ENCODE measurements at places on chromosomes 3 and 15.

DNA sequence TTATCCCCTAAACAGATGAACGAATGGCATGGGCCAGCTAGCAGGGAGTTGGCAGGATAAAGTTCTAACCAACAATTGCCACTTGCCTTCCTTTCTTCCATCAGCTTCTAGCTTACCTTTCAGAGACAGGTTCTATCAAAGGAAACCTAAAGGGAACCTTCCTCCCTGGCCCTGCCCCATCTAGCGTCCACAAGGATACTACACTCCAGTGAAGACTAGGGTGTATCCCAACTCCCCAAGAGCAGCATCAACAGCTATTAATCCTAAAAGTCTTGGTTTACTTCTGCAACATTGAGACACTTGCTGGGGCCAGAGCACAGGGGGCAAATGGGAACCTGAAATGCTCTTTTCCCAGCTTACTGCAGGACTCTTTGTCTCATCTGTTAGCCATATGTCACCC is 37.0 kb upstream of the TMC3 start:
- no peak for DNase-seq

DNA sequence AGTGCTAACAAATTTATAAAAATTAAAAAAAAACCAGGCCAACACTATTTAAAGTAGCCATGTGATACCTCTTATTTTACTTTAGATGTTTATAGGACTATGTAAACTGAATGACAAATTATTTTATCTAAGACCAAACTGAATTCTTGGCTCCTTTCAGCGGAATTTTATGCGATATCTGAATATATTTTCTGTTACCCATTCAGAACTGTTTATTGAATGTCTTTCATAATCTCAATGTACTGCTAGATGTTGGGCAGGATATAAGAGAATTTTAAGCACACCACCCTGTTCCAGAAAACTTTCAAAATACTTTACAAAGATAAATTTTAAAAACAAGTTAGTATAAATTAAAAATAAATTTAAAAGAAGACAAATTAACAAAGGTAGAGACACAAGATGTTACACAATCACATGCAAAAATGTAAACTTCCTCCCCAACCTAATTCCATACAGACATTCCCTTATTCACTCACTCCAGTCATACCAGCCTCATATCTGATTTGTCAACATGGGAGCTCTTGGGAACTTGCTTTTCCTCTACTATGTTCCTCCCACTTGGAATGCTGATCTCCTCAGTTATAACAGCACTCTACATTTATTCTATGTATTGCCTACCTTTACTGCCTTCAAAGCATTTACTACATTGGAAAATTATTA is 154.6 kb upstream of the MBNL1 start:
- DNase-seq: no peak

DNA sequence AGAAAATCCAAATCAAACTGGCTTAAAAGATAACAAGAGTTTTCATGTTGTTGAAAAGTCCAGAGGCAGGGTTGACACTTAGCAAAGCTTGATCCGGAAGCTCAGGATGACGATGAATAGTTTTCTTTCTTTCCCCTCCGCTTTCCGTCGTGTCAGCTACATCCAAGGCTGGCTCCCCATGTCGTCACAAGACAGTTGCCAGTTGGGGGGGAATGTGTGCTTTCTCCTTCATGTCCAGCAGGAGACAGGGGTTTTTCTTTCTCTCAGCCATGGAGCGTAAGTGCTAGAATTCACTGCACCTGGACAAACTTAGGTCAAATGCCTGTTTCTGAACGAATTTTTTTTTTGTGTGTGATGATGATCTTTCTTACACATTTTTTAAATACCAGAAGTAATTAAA is 273.8 kb upstream of the RGMA start:
- no peak for DNase-seq

DNA sequence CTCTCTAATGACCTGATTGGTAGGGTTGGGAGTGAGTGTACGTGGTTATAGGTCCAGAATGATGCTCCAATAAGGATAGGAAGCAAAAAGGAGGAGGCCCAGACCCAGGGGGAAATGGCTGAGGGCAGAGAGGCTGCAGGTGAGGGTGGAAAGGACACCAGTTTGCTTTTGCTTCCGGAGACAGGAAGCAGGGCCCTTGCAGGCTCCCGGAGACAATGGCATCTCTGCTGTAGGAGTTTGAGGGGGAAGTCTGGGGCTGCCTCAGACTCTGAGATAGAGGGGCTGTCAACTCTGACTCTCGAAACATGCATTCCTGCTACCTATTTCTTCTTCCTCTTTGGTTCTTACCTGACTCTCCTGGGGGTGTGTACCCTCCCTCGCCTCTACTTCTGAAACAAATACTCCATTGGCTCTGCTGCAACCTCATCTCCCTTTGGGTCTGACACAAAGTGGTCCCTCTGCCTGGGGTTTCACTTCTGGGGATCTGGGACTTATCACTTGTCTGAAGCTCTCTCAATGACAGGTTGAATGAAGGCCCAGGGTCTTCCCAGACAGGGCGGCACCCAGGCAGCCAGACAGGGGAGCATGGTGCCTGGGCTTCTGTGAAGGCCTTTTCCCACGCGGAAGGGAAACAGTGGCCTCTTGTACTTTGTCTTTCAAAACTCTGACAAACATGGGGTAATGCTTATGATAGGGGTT is 61.5 kb downstream of the CHRD start:
- DNase-seq: no peak

DNA sequence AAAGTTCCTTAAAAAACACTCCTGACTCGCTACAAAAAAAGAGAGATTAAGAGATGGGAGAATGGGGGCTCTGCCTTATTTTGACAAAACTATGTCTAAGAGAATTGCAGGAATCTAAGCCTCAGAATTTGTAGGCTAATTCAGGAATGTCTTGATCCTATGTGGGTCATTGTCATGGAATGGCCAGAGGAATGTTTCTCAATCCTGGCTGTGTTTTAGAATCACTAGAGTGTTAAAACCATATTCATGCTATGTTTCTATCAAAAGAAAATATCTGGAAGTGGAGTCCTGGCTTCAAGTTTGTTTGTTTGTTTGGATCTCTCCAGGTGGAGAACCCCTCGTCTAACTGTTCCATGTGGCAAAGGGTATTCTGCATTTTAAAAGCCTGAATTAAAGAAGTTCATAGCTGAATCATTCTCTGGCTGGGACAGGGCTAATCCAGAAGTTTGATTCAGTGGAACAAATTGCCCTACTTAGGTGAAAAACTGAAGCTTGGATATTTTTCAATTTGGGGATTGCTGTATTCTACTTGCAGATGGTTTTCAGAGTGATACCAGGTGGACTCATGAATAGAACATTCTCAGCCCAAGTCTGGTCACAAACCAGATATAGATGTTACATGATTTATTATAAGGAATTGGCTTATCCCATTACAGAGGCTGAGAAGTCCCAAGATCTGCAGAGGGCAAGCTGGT is 28.2 kb downstream of the GJD2 start:
- no peak for DNase-seq

DNA sequence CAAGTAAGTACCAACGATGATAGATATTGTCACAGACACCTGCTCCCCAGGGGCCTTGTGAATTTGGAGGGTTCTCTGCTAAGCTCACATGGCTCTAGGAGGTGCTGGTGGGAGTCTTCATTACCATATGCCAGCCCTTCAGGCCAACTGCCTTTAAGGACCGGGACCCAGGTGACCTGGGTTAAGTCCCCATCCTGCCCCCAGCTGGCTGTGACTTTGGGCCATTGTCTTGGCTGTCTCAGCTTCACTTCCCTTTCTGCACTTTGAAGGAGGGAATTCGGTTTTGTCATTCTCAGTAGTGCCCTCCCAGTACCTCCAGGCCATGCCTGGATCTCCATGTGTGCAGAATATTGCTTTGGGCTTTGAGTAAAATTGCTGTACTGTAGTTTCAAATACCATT is 72.8 kb upstream of the ACAD9 start:
- no peak for DNase-seq

GRCh38 chr3:32105291-32106131 is 909 bp upstream of the GPD1L start:
- DNase-seq: no peak

- DNase-seq: no peak
Observed at GRCh38 chr3:66789580-66790237, 208.4 kb upstream of the KBTBD8 start.

DNA sequence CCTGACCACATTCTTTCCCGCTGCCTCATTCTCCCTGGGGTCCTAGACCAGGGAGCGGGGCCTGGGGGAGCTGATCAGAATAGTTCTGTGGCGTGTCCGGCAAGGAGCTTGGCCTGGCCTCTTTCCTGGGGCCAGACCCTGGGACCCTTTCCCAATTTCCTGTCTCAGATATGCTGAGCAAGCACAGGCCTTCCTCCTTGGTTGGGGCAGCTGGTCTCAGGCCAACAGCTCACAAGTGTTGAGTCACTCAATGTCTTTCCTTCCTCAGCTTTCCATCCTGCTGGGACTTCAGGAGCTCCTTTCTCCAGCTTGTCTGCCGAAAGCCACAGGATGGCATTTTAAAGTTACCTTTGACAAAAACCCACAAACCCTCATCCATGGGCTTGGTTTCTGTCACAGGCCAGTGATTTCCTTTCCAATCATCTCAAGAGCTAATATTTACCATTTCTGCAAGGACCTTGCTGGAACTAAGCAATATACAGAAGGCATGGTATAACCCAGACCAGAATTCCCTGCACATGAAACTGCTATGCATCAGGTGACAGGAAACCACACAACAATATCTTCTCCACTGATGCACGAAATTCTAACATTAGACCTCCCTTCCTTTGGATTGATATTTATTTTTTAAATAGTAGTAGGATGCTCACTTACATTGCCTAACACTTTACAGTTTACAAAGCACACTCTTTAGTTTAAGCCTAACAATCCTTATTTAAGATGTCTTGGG is 19.5 kb upstream of the TIMP4 start:
- DNase-seq: no peak

DNA sequence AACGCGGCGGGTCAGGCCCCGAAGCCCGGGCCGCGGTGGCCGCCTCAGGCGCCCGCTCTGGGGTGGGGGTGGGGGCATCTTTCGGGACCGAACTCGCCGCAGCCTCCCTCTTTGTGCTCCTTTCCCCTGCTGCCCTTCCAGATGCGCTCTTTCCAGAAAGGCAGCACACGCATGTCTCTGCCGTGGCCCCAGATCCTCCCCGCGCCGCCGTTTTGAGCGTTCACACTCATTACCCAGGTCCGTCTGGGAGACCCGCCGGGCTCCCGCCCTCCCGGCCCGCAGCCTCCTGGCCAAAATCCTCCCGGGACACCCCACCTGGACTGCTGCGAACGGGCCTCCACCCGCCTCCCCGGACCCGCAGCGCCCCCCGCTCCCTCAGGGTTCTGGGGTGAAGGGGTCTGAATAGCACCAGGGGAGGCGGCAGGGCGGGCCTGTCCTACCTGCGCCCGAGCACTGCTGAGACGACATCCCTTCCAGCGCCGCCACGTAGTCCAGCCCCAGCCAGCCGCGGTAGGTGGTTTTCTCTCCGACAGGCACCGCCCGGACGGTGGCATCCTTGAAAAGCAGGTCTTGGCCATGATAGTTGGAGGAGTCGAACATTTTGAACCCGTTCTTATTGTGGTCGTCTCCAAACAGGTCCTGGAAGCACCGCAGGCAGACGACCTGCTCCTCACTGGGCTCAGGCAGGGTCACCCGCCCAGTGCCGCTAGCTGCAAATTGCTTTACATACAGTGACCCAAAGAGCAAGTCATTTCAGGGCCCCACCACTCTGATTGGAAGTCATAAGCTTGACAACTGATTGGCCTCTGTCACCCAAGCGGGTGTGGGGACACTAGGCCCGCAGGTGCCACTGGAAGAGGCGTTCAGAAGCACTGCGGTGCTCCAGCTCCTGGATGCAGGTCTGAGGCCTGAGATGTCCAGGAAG is 25.9 kb downstream of the MELTF start:
- DNase-seq: no peak

- DNase-seq: no peak
Observed at GRCh38 chr3:149384167-149384566, 6.7 kb upstream of the TM4SF1 start.

DNA sequence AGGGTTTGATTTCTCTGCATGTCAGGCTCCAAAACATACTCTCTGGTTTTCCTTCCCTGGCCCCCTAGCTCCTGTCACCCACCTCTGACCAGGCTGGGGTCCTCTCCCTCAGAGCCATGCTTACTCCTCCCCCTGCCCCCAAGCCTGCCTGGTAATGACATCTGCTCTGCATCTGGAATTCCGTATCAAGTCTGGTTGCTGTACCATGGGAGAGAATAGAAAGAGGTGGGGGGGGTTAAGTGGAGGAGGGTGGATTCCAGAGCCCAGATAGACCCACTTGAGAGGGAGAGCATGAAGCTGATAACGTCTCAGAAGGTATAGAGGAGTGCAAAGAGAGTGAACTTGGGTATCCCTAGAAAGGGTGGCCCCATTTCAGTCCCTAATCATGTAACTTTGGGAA is 4.2 kb downstream of the IGDCC4 start:
- no peak for DNase-seq

GRCh38 chr15:40769274-40770146 is at the start of gene C15orf62:
C15orf62 (plus strand) TSS chr15:40769980; CDS start chr15:40770496, 516 bp downstream.
- DNase-seq: no peak

DNA sequence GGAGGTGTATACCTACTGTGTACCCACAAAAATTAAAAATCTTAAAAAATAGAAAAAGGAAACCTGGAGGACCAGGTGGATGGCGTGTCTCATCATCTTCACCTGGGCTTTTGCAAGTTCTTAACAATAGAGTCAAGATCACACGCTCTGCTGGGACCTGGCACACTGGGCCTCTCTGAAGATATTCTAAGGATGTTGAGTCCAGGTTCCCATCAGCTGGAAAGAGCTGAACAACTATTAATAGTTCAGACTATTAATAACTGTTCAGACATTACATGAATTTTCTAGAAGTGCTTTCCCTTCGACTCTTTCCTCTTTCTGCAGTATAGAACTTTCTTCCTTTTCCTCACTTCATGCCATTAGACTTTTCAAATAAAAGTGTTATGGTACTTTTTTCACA is 320.2 kb upstream of the IL12A start:
- no peak for DNase-seq

GRCh38 chr15:73607405-73607804 is 25.8 kb downstream of the NPTN start:
- no peak for DNase-seq

GRCh38 chr3:59919586-59919985 is 869.8 kb upstream of the CFAP20DC start:
- DNase-seq: no peak

- no peak for DNase-seq
Observed at GRCh38 chr3:153245661-153246060, 83.6 kb downstream of the RAP2B start.

GRCh38 chr3:38658841-38659240 is 9.4 kb upstream of the SCN5A start:
- DNase-seq: no peak

DNA sequence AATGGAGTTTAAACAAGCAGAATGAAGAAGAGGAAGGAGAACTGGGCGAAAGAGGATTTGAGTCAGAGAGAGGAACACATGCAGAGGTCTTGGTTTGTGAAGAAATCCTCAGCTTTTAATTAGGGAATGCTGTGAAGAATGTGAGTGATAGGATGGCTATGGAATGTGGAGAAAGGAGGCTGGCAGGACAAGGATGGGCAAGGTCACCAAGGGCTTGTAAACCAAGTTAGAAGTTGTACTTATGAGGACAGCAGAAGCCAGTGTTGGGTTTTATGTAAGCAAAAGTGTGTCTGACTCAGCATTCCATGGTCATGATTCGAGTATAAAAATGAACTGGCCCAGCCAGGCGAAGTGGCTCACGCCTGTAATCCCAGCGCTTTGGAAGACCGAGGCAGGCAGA is 60.0 kb upstream of the IL12A start:
- no peak for DNase-seq

GRCh38 chr3:127412578-127413317 is 124.9 kb upstream of the PRR20G start:
- DNase-seq: no peak

GRCh38 chr15:85318048-85318731 is 62.2 kb upstream of the AKAP13 start:
- DNase-seq: no peak

- DNase-seq: no peak
Observed at GRCh38 chr3:69411346-69411745, 25.5 kb upstream of the FRMD4B start.

Measured in caudate nucleus (tissue), 63 donors.